ENCODE measurements at places on chromosomes 4 and X.

DNA sequence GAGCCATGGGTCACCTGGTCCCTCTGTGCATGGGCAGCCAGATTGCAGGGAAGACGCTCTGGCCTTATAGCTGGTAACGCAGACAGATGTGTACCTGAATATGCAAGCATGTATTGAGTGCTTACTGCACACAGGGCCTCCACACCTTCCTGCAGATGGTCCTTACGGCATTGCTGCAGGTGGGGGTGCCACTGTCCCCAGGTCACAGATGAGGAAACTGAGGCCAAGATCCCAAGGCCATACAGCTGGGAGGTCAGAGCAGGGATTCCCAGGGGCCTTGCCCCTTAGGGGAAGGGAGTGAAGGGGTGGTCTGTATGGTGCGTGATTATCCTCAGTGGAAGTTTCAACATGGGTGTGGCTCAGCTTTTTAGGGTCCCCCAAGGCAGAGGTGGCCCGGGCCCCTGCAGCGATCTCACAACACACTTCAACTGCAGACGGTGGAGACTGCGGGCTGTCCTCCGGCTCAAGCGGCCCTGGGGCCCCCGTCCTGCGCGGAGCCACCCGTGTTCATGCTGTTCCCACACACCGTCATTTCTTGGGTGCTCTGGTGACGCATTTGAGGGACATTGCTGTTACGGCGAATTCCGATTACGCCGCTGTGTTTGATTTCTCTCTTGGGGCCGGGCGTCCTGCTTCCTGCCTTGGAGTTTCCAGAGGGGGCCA, 8.1 kb downstream of the DOK7 start:
- DNase-seq, result no peak

DNA sequence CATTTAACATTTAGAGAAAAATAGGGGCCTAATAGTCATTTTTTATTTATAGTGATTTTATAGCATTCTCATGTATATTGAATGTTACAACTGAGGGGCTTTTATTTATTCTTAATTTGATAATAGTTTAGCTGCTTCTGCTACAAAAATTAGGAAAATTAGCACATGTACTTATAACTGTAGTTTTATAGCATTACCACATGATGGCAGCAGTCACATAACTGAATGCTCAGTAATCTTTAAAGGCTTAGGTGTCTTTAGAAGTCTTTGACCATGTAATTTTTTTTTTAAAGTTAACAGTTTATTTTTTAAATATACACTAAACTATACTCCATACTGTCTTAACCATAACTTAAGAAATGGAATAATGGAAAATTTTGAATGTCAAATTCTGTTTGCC, 136.6 kb downstream of the STAG2 start:
- no peak for DNase-seq

- no peak for DNase-seq
These were observed 117.9 kb downstream of the CEP44 start for GRCh38 chr4:174401471-174402130.

DNA sequence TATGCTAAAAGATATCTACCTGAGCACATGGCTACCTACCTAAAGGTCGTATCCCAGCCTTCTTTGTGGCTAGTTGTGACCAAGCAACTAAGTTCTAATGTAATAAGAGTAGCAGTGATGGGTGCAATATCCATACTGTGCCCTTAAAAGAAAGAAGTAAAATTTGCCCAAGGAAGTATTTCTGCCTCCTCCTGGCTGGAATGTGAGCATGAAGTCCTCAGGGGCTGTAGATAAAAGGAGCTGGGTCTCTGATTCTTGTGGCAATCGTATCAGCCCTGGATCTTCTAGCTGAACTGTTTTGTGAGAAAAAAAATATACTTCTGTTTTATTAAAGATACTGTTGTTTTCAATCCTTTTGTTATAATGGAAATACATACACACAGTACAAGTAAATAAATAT, 217.4 kb downstream of the GPAT3 start:
- DNase-seq, result no peak

DNA sequence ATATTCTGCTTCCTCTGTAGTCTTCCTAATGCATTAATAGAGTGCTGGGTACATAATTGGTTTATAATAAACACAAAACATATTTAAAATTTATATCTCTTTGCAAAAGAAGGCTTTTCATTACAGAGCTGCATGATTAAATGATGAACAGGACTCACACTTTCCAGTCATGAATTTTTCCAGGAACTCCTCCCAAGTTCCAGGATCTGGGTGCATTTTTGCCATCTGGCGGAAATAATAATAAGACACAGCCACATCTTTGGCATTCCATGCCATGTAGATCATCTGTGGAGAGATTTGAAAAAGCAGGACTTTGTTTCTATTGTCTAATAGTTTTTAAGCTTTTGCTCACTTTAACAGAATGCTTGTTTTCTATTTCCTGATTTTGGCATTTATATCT, 40.2 kb upstream of the SULT1B1 start:
- no peak for DNase-seq

- no peak for DNase-seq
These were observed 68.3 kb downstream of the FMR1NB start for GRCh38 chrX:148049441-148049840.

GRCh38 chr4:184355111-184355604, 119.2 kb downstream of the IRF2 start:
- DNase-seq, result no peak

DNA sequence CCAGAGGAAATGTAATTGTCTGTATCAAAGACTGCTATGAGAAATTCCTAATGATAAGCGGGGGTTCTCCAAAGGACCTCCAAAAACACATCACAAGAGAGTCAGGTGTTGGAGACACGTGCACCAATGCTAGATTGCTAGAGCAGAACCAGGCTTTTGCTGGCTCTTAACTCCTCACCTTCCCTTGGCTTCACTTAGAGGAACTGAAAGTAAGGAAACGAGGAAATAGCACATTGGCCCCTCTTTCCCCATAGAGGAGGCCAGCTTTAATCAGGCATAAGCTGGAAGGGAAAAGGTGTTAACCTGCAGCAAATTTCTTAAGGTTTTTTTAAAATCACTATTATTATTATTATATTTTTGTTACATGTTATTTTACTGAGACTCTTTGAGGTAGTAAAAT, 13.6 kb downstream of the OTC start:
- DNase-seq, result no peak

DNA sequence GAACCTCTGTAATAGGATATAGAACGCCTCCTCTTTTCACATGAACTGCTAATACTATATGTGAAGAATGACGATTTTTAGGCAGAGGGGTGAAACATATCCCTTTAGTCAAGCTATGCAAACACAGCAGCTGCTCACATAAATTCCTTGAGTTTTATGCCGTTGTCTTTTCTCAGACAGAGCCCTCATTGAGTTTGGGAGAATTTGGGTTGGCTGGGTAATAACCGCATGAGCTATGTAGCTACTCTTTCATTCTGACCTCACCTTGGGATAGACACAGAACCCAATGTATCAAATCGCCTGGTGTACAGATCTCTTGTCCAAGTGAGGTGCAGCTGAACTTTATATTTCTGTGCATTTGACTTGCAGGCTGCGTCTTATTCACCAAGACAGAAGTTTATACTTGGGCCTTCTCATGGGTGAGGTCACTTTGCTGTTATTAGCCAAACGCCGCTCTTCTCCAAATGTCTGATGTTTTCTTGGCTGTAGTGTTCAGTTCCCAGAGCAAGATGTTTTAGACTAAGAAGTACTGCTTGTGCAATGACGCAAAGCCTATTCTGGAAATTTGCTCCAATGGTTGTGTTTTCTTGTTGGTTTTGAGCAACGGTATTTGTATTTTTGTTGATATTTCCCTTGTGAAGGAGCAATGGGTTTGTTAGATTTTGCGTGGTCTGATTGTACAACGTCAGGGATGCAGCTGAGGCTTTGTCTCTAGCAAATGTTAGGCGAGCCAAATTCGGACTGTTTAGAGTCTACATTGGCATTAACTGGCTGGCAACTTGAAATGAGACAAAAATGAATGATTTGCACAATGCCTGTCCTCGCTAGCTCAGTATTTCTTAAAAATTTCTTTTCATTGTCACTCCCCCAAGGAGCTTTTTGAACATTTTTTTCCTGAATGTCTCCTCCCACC, 11.2 kb upstream of the SPARCL1 start:
- no peak for DNase-seq

DNA sequence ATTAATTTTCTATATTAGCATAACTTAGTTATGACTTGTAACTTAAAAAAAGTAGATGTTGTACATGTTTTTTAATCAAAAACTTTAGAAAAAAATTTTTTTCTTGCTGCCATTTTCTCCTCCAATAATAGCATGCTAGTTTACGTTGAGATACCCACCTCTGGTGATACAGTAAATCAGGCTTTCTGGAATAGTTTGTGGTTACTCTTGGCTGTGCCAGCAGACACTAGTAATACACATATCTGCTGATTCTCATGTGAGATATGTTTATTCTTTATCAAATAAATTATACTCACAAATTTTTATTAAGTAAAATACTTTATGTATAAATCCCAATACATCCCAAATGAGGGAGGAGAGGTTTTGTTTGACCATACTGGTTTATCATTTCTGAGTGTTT, 117.3 kb downstream of the KLHL8 start:
- DNase-seq, result no peak

DNA sequence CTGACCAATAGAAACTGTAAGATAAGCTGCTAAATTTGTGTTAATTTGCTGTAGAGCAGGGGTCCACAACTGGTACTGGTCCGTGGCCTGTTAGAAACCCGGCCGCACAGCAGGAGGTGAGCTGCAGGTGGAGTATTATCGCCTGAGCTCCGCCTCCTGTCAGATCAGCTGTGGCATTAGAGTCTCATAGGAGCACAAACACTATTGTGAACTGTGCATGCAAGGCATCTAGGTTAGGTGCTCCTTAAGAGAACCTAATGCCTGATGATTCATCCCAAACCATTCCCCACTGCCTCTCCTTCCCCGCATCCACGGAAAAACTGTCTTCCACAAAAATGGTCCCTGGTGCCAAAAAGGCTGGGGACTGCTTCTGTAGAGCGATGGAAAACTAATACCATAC, 19.7 kb downstream of the FBXW7 start:
- DNase-seq, result no peak

All from stimulated activated CD8-positive, alpha-beta memory T cell treated with anti-CD3 and anti-CD28 coated beads, Interleukin-12 subunit alpha, Interleukin-12 subunit beta, amount 100 ng/mL, for 4 hours (primary cell).